ENCODE measurements at places on chromosomes 6 and 20.

DNA sequence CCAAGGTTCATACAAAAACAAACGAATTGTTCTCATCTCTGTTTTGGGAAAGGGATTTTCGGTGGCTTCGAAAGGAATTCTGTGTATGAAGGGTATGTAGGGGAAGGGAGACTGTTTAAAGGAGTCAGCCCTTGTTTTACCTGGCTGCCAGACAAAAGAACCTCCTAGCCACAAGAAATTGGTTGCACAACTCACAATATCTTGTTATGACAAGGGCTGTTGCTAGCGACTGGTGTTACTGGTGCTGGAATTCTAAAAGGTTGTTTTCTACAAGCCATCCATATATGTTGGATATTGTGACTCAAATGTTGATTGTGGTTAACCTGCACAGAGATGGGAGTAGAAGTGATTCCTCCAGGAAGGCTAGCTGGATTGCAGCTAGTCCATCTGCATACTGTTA is 34.6 kb upstream of the CITED2 start:
- DNase-seq, result no peak

DNA sequence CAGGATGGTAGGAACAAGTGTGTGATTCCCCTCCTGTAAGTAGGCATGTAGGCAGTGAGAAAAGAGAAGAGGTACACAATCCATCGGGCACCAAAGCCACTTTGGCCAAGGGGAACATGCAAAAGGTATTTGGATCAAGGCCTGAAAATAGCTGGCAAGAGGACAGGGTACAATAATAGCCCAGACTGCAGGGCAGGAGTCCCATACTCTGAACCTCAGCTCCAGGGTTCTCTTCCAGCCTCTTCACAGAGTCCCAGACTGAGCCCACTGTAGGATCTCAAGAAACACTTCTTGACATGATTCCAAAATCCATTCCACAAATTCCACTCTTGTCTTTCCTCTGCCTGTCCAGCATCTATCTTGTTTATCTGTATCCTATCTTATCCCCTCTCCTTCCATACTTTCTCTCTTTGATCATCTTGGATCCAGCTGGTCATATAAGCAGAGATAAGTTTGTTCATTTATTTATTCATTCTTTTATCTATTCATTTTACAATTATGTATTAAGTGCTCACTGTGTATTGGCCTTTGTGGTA is 19.7 kb downstream of the ACSS2 start:
- no peak for DNase-seq

DNA sequence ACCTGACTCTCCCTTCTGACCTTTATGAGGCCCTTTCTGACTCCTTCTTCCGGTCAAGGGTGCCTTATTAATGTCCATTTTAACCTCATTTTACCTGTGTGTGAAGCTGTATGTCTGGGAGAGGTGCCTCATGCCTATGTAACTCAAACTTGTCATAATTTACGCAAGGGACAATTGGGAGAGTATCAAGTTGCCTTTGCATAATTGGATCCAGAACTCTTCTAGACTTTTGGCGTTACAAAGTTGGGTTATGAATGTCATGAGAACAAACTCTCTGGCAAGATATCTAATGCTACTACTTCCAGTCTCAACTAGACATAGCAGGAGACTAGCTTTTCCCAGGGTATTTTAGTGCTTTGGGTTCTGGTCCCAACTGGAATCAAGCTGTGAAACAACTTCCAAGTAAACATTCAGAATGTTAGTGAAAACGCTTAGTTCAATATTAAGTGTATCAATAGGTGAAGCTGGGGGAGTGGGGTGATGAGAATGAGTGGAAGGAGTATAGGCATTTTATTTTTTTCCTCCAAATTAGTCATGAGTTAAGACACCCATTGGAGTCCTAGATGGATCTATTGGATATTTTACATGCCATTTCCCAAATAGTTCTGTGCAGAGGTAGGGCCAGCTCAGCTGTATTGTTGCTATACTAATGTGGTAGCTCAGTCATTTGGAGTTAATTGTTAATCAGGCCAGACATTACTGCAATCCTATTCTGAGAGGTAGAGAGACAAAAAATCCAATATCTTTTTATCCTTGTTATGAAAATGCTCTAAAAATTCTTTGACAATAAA is 159.9 kb downstream of the TFAP2B start:
- DNase-seq, result no peak

DNA sequence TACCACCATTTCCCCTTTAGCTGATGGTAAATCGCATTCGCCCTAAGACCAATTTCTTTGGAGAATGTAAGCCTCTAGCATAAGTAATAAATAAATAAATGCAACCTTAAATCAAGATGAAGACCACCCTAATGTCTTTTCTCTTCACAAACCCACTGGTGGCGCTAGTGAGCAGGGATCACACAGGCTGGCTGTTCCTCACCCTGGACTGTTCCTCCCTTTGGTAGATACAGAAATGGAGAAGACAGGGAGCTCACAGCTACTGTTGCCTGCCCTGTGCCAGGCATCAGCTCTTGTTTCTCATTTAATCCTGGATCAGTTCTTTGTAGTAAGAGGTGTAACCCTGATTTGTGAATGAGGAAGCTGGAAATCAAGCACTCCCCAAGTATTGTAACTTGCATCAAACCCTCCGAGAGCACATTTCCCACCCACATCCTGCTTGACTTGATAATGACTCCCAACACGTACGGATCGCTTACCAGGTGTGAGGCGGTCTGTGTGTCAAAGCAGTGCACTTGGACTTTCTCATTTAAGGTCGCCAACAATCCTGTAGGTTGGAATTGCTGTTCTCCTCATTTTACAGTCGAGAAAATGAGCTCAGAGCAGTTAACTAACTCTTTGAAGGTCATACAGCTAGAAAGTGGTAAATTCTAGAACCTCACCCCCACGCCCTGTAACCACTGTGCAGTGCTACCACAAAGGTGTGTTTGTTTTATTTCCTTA is 236.1 kb downstream of the TSHZ2 start:
- DNase-seq, result no peak

GRCh38 chr6:91317247-91317835 is 730.5 kb upstream of the MAP3K7 start:
- DNase-seq, result no peak

DNA sequence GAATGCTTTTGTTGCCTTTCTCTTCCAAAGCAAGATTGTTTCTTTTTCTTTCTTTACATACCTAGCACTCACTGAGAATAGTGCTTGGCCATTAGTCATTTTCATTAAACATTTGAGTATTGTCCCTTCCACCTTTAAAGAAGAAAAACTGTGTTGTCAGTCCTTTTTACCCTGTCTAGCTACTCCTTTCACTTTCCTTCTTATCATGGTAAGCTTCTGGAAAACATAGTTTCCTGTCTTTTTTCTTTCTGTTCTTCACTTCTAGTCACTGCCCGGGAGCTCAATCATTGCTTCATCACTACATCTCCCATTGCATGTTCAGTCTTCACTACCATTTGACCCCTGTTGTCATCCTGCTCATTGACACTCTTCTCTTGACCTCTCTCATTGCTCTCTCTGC is 12.1 kb downstream of the VAPB start:
- no peak for DNase-seq

DNA sequence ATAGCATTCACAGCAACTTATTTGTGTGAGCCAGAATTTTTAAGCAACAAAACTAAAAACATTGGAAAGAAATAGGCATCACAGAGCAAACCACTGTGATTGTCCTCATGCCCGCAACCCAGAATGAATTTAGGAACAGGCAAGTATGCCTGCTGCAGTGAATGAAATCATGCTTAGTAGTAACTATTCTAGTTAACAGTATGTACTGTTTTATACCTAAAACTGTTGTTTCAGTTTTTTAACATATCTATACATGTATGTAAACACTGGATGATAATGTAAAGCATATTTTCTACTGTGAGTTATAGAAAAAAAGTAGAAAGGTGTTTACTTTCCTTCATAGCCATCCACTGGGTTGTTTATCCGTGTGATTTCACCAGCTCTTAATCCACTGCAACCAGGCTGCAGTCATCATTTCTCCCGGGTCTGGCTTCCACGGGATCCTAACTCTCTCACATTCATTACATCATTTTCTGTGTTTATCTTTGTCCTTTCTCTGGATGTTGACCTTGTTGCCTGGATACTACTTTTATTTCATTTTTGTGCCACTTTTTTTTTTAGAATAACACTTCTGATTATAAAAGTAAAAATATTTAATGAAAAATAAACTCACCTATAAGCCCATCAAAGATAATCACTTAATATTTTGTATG is 3.6 kb upstream of the ARFGEF3 start:
- DNase-seq, result no peak

DNA sequence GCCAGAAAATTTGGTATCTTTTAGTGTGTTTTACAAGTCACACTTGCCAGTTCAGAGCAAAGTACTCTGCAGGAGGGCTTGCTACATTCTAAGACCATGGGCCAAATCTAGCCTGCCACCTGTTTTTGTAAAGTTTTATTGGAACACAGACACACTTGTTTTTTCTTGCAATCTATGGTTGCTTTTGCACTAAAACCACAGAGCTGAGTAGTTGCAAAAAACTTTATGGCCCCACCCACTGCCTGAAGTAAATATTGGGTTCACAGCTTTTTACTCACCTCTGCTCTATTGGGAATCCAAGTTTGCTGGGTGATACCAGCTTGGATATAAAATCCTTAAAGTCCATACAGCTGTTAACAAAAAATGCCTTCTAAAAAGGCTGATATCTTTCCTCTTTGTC is 109.0 kb downstream of the ZFP64 start:
- DNase-seq, result no peak

- no peak for DNase-seq
Measured at GRCh38 chr6:129565811-129566210, 144.2 kb downstream of the ARHGAP18 start.

- no peak for DNase-seq
Measured at GRCh38 chr6:143022587-143022986, 38.1 kb upstream of the AIG1 start.

DNA sequence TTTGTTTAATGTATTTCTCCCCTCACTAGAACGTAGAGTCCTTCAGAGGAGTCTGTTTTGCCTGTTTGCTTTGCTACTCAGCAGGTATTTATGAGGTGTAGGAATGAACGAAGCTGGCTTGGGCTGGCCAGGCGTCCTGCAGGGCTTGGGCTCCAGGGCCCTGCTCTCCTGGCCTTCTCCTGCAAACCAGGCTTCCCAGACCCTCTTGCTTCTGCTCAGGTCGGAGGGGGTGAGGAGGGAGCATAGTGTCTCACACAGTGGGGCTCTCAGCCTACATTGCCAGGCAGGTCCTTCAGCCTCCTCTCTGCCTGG is 24.6 kb upstream of the MLN start:
- DNase-seq, result no peak

DNA sequence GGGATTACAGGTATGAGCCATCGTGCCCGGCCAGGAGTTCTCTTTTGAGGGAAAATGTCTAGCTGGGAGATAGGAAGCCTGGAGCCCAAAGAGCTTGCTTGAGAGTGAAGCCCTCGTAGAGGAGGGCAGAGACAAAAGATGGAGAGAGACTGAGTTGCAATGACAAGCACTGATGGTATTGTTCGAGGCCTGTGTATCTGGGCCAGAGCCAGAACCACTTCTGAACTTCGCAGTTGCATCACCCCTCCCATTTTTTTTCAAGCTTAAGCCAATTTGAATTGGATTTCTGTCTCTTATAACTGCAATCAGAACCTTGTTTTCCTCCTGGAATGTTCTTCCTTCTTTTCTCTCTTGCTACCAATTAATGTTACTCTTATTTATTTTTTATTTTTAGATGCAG is 83.1 kb downstream of the KCNB1 start:
- DNase-seq, result no peak

DNA sequence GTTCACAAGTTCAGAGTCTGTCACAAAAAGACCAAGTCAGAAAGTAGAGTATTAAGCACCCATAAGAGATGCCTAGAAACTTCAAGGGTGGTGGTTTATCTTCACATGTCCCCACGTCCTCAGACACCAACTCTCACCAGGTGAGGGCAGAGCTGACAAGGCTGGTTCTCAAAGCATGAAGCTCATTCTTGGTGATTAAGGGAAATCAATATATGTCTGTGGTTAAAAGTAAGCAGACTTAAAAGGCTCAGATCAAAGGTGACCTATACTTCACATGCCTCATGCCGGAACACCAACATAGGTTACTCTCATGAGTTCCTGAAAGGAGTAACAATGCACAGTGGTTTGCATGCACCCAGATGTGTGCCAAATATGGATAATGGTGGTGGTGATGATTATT is 27.0 kb downstream of the IL17A start:
- no peak for DNase-seq

DNA sequence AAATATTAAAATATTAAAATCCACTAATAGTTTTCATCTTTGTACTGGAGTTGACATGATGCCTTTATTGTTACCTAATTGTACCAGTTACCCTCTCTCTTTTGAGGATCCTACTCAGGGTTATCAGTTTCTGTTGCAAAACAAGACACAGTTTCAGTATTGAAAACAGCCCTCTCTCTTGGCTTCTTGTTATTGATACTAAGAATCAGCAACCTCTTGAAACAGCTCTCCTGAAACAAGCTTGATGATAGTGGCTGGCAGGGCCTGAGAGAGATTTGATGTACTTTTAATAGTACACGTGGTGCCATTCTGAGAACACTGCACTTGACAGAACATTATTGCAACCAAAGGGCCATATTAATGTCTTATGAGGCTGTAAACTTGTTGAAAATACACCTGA is 64.9 kb upstream of the MEI4 start:
- DNase-seq, result no peak

- DNase-seq, result no peak
Measured at GRCh38 chr6:108762394-108762793, 85.8 kb upstream of the ARMC2 start.

DNA sequence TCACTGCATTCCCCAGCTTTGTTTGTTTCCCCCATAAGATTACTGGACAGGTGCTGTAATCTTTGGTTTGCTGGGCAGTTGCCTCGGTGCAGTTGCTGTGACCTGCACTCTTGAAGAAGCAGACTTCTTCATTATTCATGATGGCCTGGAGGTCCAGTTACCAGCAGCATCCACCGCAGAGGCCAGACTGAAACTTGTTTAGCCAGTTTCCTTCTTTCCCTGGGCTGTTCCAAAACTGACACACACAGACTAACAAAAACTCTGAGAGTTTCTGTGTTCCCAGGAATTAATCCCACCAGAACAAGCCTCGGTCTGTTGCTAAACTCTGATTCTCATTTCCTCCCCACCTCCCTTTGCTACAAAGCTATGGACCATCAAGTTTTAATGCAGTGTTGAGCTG is 144.1 kb downstream of the QRSL1 start:
- no peak for DNase-seq

DNA sequence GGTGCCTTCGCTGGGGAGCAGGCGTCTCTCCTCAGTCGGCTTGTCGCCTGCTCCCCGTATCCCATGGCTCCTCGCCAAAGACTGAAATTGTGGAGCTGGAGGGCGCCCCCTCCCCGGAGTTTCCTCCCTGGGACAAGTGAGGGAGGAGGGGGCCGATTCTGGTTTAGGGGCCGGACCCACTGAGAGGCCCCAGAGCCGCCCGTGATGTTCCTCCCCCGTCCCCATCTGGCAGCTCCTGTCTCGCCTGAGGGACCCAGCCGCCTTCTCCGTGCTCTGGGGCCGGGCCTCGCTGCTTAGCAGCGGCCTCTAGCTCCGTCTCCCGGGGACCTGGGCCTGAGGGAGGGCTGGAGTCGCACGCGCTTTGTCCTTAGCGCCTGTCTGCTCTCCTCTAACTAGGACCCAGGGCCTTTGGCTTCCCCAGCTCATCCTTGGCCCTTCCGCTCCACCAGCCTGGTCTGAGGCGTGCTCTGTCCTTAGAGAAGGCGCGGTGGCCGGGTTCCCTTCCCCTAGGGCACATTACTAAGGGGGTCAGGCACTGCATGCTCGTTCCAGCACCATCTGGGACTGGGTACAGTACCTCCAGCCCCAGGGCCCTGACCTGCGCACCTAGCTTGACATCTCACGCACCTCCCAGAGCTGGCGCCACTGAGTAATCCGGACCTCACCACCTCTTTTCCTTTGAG is 29.7 kb downstream of the SLC12A5 start:
- DNase-seq, result no peak
